ENCODE measurements at places on chromosomes 2 and 18.

DNA sequence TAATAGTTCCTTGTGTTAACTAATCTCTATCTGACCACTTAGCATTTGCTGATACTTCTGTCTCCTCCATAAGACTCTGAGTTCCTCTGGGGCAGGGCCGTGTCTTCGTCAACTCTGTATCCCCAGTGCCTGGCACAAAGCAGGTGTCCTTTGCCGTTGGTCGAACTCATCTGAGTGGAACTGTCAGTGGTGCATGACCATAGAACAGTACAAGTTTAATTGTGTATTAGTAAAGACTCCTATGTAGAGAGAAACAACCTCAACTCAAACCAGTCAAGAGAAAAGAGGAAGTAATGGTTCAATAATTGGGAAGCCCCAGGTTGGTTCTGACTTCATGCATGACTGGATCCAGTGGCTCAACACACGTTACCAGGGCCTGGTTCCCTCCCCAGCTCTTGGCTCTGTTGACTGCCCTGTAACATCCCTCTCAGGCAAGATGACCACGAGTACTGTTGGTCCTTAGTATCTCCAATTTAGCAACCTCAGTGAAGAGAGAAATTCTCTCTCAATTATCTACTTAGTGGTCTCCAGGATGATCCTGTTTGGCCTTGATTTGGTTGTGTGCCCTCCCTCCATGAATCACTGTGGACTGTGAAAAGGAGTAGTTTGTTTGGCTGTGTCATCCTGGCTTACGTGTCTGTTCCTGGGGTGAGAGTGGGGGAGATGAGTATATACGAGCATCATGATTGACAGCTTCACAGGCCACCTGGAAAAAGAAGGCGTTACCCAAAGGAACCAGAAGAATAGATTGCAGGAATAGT lies 58.5 kb upstream of the MSH6 start:
- peak; percentile 78 for DNase-seq

- no peak for DNase-seq
These were observed 28.9 kb upstream of the GALR1 start for GRCh38 chr18:77220726-77221125.

DNA sequence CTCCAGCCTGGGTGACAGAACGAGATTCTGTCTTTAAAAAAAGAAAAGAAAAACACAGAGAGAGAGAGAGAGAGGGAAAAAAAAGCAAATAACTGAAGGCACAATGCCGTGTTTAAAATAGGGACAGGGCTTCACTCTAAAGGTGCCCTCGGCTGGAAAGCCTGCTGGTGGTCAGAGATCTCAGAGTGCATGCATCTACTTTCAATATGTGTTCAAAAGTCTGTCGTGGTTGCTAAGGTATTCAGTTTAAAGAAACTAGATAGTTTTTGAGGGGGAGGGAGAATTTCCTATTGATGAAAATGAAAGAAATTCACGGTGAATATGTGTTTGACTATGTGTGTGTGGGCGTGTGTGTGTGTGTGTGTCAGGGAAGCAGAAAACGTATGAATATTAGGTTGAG lies 11.0 kb upstream of the CBLN2 start:
- no peak for DNase-seq

GRCh38 chr2:133773854-133774653 lies 205.8 kb upstream of the NCKAP5 start:
- no peak for DNase-seq

- DNase-seq, result no peak
These were observed 264.3 kb downstream of the TXNL1 start for GRCh38 chr18:56374007-56374655.

- DNase-seq, result no peak
These were observed 73.4 kb downstream of the RPRM start for GRCh38 chr2:153405196-153405595.

DNA sequence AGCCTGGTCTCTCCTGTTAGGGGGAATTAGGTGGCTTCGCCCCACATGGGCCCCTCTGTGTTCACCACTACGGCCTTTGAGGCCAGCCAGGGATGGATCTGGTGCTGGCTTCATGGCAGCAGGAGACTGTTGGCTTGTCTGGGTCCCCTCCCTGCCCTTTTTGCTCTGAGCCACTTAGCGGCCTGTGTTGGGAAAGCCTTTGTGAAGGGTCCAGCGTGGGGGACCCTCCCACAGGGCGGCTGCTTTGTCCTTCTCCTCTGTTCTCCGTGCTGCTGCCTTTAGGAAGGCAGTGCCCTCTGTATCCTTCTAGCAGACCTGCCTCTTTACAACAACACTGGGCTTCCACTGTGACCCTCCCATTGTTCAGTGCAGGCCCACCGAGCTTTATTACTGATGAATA lies 118.4 kb downstream of the TSN start:
- DNase-seq, result no peak

- peak; percentile 15 for DNase-seq
These were observed 5.2 kb upstream of the C18orf63 start for GRCh38 chr18:74310411-74310810.

- no peak for DNase-seq
These were observed 475 bp downstream of the SLC4A1AP start for GRCh38 chr2:27664154-27664574.

GRCh38 chr2:44598330-44599119 lies 236.8 kb downstream of the CAMKMT start:
- no peak for DNase-seq
